NCI-H524 (cell line): ENCODE measurements at places on chromosomes 4 and X.

GRCh38 chr4:177569434-177569833 lies 127.2 kb upstream of the AGA start:
- no peak for DNase-seq

- DNase-seq: peak; percentile 68
These were observed 4.2 kb downstream of the PDGFRA start for GRCh38 chr4:54233277-54233696.

- DNase-seq: no peak
These were observed 465 bp downstream of the EMD start for GRCh38 chrX:154379569-154379951.

- no peak for DNase-seq
These were observed 168.1 kb downstream of the SCFD2 start for GRCh38 chr4:53197772-53198142.

GRCh38 chr4:53858744-53859143 lies 205.7 kb downstream of the CHIC2 start:
- no peak for DNase-seq

- DNase-seq: no peak
These were observed 111.4 kb downstream of the TSPAN5 start for GRCh38 chr4:98546910-98547594.

- DNase-seq: no peak
These were observed 40.6 kb downstream of the GUCY2F start for GRCh38 chrX:109441266-109441665.

DNA sequence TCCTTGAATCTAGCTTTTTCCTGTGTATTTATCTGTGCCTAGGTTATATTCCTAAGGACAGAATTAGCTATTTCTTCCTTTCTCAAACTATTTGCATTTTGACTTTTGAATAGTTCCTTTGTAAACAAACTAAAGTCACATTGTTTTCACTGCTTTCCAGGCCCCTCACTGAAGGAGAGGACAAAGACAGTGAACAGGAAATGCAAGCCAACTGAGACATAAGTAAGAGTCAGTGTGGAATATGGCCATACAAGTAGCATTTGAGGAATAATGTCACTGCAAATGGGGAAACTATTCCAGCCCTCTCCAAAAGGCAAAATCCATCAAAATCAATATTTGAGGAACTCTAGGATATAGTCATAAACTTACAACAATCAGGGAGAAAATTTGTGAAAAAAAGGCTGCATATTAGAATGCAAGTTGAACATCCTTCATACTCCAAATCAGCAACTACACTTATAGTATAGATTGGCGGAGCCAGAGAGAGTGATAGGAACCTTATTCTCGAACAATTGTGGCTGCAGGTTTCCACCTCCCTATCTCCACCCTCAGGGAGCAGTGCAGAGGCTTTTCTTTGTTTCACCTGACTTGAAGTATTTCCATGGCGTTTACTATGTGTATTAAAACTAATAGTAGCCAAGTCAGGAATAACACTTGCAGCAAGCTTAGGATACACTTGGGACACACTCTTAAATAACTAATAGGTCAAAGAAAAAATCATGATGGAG lies 1110.4 kb upstream of the ADGRL3 start:
- no peak for DNase-seq

GRCh38 chrX:25968920-25969319 lies 169.2 kb upstream of the MAGEB18 start:
- peak; percentile 57 for DNase-seq

GRCh38 chr4:24722026-24722568 lies 73.3 kb upstream of the SOD3 start:
- no peak for DNase-seq

- no peak for DNase-seq
These were observed 49.3 kb downstream of the SGMS2 start for GRCh38 chr4:107874024-107874423.

DNA sequence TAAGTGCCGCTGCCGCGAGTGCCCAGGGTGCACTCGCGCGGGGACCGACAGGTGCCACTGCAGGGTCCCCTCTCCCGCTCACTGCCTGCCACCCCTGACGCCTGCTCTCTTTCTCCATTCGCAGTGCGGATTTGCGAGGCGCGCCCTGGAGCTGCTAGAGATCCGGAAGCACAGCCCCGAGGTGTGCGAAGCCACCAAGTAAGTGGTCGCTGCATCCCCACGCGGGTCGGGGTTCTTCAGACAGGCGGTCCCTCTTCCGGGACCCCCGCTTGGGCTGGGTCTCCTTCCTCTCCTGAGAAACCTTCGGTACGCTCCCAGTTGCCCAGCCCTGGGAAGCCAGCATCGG lies 547 bp downstream of the GUCY1A1 start:
- DNase-seq: peak; percentile 20

- no peak for DNase-seq
These were observed 2.8 kb downstream of the NKX6-1 start for GRCh38 chr4:84496331-84496705.

- no peak for DNase-seq
These were observed 173.0 kb upstream of the TET2 start for GRCh38 chr4:104973708-104974107.

DNA sequence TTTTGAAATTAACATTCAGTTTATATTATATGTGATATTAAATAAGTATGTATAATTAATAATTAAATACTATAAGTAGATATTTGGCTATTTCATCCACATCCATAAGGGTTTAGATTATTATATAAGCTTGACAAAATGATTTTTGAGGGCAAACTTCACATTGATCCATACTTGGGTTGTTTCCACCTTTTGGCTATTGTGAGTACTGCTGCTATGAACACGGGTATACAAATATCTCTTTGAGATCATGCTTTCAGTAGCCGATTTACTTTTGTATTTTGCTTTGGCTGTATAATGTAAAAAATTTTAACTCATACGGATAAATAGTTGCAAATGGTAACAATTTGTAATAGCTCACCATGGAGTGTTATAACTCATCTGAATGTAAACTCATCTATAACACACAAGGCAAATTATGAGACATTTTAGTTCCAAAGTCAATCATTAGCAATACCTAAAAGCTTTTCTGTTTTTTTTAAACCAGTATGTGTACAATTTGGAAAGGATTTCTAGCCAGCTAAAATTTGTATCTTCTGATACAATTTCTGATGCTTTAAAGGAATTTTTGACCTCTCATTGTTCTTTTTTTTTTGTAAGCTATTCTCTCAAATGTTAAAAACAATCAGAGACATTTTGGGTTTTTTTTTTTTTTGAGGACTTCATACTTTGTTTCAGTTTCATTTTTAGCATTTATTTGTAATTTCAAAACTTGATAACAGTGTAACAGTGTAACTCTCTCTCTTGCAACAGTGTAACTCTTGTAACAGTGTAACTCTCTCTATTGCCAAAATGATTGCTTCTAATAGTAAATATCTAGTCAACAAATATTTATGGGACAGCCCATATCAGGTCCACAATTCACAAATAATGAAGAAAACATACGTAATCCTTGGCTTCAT lies 51.8 kb upstream of the ARX start:
- DNase-seq: no peak

GRCh38 chr4:89268679-89269078 lies 38.9 kb downstream of the GPRIN3 start:
- no peak for DNase-seq

DNA sequence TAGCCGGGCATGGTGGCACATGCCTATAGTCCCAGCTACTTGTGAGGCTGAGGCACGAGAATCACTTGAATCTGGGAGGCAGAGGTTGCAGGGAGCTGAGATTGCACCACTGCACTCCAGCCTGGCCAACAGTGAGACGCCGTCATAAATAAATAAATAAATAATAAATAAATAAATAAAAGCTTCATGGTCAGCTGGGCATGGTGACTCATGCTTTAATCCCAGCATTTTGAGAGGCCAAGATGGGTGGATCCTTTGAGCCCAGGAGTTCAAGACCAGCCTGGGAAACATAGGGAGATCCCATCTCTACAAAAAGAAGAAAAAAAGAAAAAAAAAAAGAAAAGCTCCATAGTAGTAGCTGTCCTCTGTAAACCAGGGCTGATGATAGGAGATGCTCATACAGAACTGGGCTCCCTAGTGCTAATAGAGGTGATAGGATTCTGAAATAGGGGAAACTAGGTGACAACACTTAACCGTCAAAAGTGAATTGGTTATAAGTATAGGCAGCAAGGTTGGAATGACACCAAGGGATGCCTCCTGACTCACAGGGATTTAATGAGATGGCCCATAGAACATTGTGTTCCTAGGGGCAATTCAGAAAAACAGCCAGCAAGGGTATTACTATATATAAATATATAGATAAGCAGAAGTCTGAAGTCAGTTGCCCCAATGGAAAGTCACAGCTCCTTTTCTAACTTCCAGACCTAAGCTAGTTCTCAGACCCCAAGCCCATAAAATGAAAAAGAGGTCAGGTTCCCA lies 41.8 kb upstream of the ARHGEF6 start:
- DNase-seq: no peak

DNA sequence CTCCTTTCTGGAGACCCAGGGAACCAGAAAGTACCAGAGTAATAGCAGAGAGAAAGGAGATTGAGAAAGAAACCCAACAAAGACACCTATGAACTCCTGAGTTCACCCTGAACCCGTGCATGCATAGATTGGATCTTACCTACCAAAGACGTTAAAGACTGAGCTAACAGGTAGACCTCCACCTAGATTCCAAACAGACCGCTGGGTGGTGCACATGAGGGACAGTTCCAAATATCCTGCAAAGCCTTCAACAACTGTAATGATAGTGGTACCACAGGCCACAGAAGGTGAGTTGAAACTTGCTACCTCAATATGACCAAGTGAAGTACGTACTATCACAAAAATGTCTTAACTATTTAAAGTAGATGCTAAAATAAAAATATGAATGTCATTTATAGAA lies 34.0 kb upstream of the NR0B1 start:
- DNase-seq: no peak

DNA sequence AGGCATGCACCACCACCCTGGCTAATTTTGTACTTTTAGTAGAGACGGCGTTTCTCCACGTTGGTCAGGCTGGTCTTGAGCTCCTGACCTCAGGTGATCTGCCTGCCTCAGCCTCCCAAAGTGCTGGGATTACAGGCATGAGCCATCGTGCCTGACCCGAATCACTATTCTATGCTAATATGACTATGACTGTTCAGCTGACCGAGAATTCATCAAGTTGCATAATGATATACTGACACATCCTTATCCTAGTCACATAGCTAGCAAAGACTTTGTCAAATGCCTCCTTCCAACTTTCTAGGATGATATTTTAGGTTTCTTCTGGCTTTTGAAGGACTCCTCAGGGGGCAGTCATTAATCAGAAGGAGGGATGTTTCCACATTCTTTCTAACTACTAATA lies 4.8 kb upstream of the GPM6B start:
- no peak for DNase-seq

GRCh38 chr4:85642356-85643100 lies 167.6 kb downstream of the ARHGAP24 start:
- no peak for DNase-seq

DNA sequence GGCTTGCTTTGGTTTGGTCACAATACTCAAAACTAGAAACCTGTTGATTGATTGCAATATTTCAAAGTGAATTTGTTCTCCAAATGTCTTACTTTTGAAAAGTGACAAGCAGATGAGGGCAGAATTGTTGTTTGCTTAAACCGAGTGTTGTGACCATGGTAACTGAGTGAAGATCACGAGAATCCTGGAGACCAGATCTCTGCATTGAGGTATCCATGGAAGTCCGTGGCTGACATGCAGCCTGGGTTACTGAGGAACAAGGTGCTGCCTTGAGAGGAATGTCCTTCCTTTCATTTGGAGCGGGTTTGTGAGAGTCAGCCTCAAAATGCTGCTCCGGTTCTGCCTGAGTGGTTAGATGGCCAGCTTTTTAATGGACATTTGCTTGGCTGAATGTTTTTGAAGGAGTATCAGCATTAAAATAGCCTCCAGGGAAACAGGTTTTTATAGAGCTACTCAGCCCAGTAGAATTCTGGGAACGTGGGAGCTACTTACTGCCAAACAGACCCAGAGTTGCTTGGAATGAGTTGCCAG lies 31.3 kb downstream of the NYX start:
- DNase-seq: no peak

DNA sequence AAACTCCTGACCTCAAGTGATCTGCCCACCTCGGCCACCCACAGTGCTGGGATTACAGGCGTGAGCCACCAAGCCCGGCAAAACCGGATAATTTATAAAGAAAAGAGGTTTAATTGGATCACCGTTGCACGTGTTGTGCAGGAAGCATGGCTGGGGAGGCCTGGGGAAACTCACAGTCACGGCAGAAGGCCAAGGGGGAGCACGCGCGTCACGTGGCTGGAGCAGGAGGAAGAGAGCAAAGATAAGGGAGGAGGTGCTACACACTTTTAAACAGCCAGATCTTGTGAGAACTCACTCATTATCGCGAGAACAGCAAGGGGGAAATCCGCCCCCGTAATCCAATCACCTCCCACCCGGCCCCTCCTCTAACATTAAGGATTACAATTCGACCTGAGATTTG lies 177.9 kb upstream of the TENM3 start:
- no peak for DNase-seq

GRCh38 chr4:37601531-37601930 lies 84.6 kb downstream of the RELL1 start:
- no peak for DNase-seq

- DNase-seq: no peak
These were observed 118.3 kb downstream of the KCNIP4 start for GRCh38 chr4:21830272-21830671.

GRCh38 chr4:184215709-184216328 lies 1.9 kb downstream of the ENPP6 start:
- no peak for DNase-seq

GRCh38 chrX:155679715-155680114 lies 67.0 kb upstream of the TMLHE start:
- no peak for DNase-seq

GRCh38 chr4:13483136-13483767 lies 888 bp downstream of the RAB28 start:
- peak; percentile 71 for DNase-seq

DNA sequence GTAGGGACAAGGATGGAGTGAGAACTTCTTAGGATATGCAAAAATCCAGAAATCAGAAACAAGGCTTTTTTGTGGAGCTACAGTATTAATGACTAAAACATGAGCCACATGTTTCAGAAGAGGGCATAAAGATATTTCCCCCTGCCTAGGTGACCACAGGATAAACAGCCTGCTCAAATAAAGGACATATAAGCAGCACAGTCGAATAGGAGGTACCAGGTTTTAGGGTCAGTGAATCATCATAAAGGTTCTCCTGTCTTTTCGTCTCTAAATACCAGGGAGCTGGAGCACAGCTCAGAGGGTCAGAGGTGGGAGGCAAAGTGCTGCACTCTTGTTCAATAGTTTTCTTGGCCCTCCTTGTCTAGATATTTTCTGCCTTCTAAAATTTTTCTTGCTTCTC lies 211.9 kb upstream of the HS3ST1 start:
- no peak for DNase-seq
